ENCODE measurements at places on chromosomes 3 and 15. TPM values are rescaled to one million over a fixed set of nuclear protein-coding genes. Genes with fewer than 3 reads are reported as not detected.

DNA sequence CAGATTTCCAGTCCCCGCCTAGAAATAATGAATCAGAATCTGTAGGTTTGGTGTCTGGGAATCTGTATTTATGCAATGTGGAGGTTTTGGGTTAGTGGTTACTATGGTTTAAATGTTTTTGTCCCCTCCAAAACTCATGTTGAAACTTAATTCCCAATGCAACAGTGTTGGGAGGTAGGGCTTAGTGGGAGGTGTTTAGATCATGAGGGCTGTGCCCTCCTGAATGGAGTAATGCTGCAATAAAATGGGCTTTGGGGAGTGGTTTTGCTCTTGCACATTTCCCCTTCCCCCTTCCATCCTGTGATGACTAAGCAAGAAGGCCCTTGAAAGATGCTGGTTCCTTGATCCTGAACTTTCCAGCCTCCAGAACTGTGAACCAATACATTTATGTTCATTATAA is 9.2 kb upstream of the RFC4 start:
- H3K27ac ChIP-seq = no peak overlapping the region
- H3K27me3 ChIP-seq = no peaks in the 10 kb centered on the region
- no peaks in the 10 kb centered on the region for H3K36me3 ChIP-seq
- DNase-seq = no peak
- no peak overlapping the region for H3K4me3 ChIP-seq

DNA sequence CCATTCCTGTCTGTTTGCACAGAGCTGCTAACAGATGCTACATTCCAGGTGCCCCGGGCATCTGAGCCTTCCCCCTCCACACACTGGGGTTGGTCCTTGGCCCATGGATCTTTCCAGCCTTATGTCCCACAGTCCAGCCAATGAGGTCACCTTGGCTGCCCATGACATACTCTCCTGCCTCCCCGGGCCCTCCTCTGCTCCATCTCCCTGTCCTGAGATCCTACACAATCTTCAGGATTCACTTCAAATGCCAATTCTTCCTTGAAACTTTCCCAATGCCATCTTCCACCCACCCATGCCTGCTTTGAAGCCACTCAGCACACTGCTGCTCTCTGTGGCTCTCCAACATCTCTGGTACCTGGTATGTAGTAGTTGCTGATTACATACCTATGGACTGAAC is 4.3 kb downstream of the CHRNA3 start:
- H3K4me1 ChIP-seq = peaks cover 4% of the 10 kb centered on the region
- no peak for DNase-seq
- H3K4me3 ChIP-seq = no peak overlapping the region
- H3K27me3 ChIP-seq = peaks cover 9% of the 10 kb centered on the region
- H3K36me3 ChIP-seq = no peaks in the 10 kb centered on the region
- H3K27ac ChIP-seq = no peak overlapping the region

GOLGA8J gene
- not detected for total RNA-seq

GRCh38 chr3:147514366-147515160 is 105.4 kb downstream of the ZIC1 start:
- no peaks in the 10 kb centered on the region for H3K36me3 ChIP-seq
- no peak overlapping the region for H3K4me3 ChIP-seq
- DNase-seq = no peak
- H3K27me3 ChIP-seq = no peaks in the 10 kb centered on the region
- no peaks in the 10 kb centered on the region for H3K4me1 ChIP-seq

STXBP5L gene
- not detected for total RNA-seq

DNAJA4 gene
- total RNA-seq = 16.9 TPM

FSTL1 gene
- total RNA-seq = not detected

GRCh38 chr3:23275061-23275460 is 71.9 kb downstream of the UBE2E2 start:
- no peaks in the 10 kb centered on the region for H3K27me3 ChIP-seq
- no peak overlapping the region for H3K27ac ChIP-seq
- no peak overlapping the region for H3K4me3 ChIP-seq
- H3K36me3 ChIP-seq = no peaks in the 10 kb centered on the region
- no peak for DNase-seq
